ENCODE measurements at places on chromosomes 4 and X.

- DNase-seq = no peak
Observed at GRCh38 chr4:183153190-183153916, 54.3 kb downstream of the WWC2 start.

DNA sequence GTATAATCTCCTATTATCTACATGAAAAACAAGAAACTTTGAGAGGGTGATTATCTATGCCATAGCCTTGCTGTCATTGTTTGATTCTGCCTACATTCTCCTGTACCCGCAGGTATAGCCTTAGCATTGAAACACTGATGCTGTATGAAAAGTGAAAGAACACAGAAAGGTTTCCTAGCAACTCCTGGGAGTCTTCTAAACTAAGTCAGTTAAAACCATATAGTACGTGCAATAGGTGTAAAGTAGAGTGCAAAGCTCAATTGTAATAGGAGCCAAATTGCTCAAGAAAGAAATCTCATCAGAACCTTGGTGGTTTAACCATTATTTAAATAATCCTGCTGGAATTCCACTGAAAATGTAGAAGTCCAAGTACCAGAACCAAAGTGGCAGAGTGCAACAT, 489.7 kb downstream of the PCDH10 start:
- no peak for DNase-seq

GRCh38 chr4:86048426-86048825, 311.4 kb downstream of the MAPK10 start:
- DNase-seq = peak; percentile 35

- DNase-seq = no peak
Observed at GRCh38 chr4:129526812-129527211, 430.9 kb downstream of the C4orf33 start.

DNA sequence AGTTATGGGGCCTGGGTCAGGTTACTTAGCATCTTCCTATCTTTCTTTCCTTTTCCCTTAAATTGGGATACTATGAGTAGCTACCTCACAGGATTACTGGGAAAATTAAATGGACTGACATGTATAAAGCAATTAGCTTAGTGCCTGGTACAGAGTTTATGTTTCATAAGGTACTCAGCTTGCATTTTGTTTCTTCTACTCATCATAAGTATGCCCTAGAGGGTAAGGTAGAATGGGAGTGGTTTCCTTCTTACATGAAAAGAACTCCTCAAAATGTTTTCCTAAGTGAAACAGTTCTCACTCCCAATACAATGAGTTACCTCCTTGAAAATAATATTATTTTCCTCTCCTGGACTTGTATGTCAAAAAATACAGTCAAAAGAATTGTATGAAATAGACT, 75.7 kb downstream of the NPFFR2 start:
- no peak for DNase-seq

DNA sequence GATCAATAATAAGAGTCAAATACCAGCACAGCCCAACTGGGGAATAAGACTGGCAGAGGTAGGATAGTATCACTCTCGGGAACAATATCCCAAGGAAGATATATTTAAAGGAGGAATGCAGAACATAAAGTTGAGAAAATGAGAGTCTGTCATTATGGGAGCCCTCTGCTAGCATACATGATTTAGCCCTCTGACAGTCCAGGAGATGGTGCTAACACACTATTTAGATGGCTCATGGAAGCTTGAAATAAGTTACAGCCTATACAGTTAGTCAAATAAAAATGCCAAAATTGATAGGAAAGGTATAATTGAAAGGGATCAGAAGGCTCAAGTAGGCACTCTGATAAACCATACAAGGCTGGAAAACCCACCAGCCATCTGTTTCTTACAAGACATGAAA, 201.0 kb upstream of the NEIL3 start:
- no peak for DNase-seq

- no peak for DNase-seq
Observed at GRCh38 chr4:66906314-66906713, 639.0 kb downstream of the CENPC start.

DNA sequence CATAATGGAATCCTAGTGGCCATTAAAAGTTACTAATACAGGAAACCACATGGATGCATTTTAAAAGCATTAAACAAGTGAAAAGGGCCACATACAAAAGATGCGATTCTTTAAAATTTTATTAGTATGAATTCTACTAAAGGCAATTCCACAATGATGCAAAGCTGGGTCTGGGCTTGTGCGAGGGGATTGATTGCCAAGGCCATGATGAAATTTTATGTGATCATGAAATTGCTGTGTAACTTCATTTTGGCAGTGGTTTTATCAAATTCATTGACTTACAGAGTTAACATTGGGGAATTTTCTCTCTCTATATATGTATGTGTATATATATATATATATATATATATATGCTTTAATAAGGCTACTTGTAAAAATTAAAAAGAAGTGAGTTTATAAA, 1142.5 kb upstream of the IGFBP7 start:
- no peak for DNase-seq

DNA sequence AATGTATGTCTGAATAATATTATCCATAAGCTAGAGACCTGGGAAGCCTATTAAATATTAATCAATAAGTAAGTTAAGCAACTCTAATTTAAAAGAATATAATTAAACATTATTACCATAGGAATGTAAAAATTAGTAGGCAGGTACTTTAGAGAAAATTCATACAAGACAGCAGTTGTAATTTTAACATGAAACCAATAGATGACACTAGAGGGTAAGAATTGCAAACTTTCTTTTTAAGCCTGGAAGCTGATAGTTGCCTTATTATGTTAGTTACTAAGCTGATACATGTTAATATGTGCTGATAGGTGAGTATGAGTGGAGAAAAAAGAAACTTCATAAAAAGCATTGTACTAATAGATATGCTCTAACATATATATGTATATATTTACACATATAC, 1157.4 kb downstream of the FAM133A start:
- DNase-seq = no peak

GRCh38 chr4:576991-577498, 950 bp upstream of the TMEM271 start:
- no peak for DNase-seq

DNA sequence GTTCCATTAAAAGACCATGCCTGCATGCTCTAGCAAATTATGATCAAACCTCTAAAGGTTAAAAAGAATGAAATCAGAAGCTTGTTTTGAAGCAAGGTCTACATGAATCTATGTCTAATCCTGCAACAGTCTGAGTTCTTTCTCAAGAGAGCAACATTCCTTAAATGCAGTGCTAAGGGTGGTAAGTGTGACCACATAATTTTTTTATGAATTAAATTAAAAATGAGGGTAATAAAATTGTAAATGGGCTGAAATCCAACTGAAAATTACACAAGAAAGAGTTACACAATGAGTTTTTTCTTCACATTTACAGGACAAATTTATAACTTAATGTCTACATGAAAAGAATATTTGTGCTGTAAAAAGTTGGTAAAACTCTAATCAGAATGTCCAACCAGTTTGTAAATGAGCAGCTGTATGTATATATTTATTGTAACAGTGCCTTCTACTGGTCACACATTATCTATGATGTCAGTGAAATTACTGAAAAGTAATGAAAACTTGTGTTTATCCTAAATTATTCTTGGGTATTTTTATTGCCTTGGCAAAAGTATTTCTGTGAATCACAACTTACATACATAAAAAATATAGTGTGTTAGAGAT, 336.3 kb upstream of the PITX2 start:
- no peak for DNase-seq

- DNase-seq = no peak
Observed at GRCh38 chr4:78058591-78059523, 1.7 kb downstream of the FRAS1 start.

DNA sequence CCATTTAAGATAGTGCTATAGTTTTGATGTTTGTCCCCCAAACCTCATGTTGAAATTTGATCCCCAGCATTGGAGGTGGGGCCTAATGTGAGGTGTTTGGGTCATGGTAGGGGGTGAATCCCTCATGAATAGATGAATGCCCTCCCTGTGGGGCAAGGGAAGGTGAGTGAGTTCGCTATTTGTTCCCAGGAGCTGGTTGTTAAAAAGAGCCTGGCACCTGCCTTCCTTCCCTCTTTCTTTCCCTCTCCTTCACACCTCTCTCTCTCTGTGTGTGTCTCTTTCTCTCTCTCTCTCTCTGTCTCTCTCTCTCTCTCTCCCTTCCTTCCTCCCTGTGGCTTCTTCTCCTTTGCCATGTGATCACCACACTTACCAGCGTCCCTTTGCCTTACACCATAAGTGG, 160.7 kb downstream of the AASDH start:
- no peak for DNase-seq

DNA sequence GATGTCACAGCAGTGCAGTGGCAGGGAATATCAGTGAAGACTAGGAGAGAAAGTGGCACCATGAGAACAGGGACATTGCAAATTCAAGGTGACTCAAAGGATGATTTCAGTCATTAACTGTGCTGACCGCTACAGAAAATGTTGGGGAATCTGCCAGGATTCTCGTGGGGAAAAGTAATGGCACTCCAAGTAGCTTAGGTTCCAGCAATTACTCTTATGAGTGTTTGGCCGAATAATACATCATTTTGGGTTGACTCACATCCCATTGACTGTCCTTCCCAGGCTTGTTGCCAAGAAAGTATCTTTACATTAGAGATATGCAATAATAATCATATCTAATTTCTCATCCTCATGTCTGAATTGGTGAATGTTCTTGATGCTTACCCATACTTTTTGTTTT, 1411.1 kb upstream of the PCDH7 start:
- DNase-seq = no peak

DNA sequence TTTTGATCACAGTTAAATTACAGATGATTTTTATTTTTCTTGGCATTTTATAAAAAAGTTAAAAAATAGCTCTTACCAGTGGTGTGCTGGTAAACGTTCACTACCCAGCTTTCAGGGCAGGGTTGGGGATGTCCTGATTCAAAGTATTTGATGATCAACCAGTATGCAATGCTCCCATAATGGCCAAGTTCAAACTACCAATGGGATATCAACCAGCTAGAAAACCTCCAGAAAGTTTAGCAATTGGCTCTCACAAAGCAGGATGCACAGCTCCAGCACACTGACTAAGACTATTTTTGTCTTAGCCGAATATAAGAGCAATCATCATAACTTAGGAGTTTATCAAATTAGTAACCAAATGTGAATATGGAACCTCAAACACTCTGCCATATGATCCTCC, 108.0 kb upstream of the PDE5A start:
- no peak for DNase-seq

- DNase-seq = no peak
Observed at GRCh38 chrX:21725496-21725895, 32.4 kb downstream of the SMPX start.

DNA sequence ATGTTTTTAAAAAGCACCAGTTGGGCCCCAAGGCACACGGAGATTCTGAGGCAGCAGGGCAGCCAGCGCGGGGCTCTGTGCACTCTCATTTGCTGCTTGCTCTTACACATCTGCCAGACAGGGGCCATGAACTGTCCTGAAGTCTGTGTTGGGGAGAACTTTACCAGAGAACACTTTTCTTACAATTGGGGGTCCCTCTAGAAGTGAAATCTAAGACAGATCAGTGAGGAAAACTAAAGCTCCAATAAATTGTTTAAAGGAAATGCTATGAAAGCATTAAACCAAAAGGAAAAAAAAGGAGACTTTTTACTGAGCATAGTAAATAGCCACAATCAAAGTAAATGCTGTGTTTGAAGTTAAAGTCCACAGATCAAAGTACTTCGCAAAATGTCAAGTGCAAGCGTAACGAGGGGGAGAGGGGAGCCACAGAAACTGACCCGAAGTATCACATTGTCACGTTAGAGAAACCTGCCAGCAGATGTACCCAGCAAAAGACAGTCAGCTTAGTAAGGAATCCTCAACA, 37.8 kb downstream of the SORBS2 start:
- no peak for DNase-seq

DNA sequence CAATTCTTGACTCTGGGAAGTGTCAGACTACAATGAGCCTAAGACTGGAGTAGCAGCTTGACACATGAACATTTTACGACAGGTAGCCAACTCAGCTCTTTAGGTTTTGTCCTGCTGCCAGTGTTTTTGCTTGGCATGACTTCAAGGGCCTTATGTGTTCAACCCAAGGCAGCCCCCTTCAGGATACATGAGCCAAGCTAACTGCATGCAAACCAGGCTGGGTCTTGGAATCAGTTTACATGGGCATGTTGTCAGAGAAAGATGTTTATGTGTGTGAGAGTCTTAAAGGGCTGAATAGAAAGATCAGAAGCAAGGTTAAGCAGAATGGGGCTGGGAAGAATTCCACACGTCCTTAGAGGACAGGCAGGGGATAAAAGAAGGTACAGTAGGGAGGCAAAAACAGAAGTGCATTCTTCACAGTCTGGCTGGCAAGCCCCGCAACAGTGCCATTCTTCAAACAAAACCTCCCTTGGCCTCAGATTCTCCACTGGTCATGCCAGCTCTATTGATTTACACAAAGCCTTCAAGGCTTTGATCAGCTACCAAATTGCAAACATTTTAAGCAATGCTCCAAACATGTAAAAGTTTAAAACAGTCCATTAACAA, 97.3 kb downstream of the NKX6-1 start:
- DNase-seq = no peak

- no peak for DNase-seq
Observed at GRCh38 chrX:146243041-146243440, 425.4 kb downstream of the SLITRK2 start.

GRCh38 chr4:1683261-1683735, 815 bp downstream of the FAM53A start:
- DNase-seq = peak; percentile 71

DNA sequence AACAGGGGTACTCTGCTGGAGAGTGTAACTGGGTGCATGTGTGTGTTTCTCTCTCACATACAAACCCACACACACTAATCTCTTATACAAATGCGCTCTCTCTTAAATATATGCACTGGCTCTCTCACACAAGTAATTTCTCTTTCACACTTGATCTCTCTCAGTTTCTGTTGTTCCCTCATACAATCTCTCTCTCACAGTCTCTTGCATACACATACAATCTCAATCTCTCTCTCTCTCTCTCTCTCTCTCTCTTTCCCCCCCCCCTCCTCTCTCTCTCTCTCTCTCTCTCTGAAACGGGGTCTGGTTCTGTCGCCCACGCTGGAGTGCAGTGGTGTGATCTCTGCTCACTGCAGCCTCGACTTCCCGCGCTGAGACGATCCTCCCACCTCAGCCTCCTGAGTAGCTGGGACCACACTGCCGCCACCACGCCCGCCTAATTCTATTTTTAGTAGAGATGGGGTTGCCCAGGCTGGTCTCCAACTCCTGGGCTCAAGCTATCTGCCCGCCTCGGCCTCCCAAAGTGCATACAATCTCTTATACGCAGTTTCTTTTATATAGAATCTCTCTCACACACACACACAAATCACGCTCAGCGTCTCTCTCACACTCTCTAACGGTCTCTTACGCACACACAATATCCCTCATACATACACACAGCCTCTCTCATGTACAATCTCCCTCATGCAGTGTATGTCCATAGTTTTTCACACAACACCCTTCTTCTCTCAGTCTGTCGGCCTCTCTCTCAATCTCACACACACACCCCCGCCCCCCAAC, 518 bp upstream of the FAM241A start:
- no peak for DNase-seq

DNA sequence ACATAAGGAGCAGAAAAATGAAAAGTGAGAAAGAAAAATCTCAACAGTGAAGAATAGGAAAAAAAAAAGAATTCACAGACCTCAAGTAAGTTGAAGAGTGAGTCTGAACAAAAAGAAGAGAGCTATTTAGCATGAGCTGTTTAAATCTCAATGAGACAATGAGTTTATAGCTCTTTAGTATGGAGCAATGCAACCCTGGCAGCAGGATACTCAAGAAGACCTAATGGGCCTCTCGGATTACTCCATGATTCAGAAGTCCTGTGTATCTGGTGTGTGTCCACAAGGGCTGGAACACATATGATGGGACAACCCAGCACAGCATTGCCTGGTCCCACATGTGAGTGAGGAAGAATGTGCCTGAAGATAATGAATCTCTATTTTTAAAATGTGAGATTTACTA, 563.1 kb upstream of the INTU start:
- no peak for DNase-seq
